Femur (tissue), 1 donor: ENCODE measurements at places on chromosomes 11 and 22.

DNA sequence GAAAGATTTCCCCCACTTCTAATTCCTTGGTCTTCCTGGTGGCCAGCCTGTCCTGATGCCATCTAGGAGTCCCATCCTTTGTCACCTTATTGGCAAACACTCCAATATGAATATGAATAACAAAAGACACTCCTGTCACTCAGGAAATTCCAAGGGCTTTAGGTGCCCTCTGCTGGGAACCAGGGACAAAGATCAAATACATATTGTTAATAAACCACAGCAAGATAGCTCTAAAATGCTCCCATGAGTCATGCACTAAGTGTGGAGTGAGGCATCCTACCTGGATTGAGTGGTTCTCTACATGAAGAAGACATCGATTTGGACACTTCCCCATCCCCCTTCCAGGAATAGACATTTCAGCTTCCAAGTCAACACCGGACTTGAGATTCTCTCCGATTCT is 823.6 kb downstream of the TBC1D22A start:
- no peak for DNase-seq

- no peak for DNase-seq
Measured at GRCh38 chr11:33383075-33383919, 126.1 kb downstream of the HIPK3 start.

- DNase-seq: no peak
Measured at GRCh38 chr22:46564084-46564714, 26.8 kb upstream of the CELSR1 start.

DNA sequence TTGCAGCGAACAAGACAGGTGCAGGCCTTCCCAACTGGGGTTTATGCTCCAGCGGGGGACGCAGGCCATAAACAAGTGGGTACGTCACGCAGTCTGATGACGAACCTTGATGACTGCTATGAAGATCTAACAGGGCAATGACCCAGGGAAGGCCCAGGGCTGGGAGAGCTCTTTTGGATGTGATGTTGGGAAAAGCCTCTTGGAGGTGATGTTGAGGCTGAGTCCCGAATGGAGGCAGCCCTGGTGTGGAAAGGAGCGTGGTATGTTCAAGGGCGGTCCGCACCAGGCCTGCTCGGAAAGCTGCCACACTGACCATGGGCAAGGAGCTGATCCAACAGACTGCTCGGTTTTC is 5.8 kb downstream of the FADS2 start:
- DNase-seq: no peak

DNA sequence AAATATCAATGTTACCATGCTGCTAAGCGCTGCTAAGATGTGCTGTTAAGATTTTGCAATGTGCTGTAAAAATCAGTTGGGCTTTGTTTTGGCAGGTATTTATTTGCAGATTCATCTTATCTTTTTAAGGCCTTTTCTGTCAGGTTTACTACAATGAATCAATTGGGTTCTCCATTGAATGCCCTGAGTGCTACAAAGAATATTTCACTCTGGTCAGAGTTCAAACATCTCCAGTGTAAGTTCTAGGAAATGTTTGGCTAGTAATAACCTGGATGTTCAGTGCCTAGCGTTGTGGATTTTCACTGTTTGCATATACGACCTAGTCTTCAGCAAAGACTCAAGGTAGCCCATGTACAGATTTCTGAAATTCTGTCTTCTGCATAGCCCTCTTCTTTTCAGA is 36.0 kb downstream of the RSF1 start:
- DNase-seq: no peak

DNA sequence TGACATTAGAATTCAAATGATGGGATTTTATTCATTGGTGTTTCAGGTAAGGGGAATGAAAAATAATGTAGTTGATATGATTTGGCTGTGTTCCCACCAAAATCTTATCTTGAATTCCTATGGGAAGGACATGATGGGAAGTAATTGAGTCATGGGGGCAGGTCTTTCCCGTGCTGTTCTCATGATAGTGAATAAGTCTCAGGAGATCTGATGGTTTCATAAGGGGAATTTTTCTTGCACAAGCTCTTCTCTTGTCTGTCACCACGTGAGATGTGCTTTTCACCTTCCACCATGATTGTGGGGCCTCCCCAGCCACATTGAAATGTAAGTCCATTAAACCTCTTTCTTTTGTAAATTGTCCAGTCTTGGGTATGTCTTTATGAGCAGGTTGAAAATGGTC is 268.6 kb upstream of the CHORDC1 start:
- DNase-seq: no peak

DNA sequence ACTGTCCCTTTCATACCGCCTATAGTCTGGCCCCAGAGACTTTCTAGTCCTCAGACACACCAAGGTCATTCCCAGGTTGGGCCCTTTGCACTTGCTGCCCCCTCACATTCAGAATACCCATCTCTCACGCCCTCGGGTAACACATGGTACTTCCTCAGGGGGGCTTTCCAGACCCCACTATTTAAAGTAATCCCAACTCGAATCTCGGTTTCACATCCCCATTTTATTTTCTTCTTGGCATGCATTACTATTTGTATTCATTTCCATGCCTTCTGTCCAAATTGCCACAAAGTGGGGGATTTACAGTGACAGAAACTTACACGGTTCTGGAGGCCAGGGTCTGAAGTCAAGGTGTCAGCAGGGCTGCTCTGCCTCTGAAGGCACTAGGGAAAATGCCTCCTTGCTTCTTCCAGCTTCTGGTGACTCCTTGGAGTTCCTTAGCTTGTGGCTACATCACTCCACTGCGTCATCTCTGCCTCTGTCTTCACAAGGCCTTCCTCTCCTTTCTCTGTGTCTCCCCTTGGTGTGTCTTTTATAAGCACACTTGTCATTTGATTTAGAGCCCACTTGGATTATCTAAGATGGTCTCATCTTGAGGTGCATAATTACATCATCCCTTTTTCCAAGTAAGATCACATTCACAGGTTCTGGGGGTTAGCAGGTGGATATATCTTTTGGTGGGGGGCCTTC is 15.1 kb downstream of the RCN1 start:
- DNase-seq: no peak

DNA sequence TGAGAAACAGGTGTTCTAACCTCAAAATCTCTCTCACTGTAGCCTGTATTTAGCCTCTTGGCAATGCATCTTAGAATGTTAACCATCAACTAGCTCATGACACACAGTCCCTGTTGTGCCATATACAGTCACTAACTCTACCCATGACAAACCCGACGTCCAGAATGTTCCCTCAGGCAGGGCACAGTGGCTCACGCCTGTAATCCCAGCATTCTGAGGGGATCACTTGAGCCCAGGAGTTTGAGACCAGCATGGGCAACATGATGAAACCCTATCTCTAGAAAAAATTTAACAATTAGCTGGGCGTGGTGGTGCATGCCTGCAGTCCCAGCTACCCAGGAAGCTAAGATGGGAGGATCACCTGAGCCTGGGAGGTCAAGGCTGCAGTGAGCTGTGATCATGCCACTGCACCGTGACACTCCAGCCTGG is 18.2 kb upstream of the CCDC34 start:
- no peak for DNase-seq

- DNase-seq: no peak
Measured at GRCh38 chr11:29231586-29231985, 785.2 kb downstream of the KCNA4 start.

DNA sequence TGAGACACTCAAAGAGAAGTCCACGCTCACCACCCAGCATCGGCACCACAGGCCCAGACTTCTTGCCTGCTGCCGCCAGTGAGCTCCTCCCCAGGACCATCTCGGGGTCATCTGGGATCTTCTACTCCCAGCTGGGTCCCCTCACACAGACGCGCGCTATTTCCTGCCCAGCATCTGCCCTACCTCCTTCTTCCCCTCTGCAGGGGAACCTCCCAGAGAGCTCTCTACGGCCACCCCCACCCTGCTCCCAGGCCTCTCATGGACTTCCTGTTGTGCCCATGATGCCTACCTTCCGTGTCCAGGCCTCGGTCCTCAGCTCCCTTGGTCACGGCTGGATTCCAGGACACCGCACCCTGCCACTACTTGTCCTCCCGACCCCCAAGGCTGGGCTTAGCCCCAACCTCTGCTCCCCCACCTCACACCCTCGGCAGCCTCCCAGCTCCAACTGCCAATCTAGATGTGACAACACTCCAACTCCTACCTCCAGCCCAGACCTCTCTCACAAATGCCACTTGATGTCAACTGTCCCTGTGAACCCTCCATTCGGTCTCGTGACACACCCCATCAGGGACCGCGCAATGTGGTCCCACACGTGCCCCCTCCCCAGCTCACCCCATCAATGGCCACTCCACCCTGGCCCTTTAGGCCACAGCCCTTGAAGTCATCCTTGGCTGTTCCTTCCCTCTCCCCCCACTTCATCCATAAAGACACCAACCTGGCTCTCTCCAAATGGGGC is 45.3 kb downstream of the SGSM3 start:
- peak; percentile 31 for DNase-seq

GRCh38 chr11:119531623-119532022 is 108.7 kb upstream of the THY1 start:
- DNase-seq: no peak

GRCh38 chr22:26700886-26701285 is 43.5 kb downstream of the MIAT start:
- no peak for DNase-seq

GRCh38 chr22:27381552-27381951 is 420.0 kb downstream of the MN1 start:
- no peak for DNase-seq

- no peak for DNase-seq
Measured at GRCh38 chr11:113674397-113674685, 31.8 kb downstream of the TMPRSS5 start.

DNA sequence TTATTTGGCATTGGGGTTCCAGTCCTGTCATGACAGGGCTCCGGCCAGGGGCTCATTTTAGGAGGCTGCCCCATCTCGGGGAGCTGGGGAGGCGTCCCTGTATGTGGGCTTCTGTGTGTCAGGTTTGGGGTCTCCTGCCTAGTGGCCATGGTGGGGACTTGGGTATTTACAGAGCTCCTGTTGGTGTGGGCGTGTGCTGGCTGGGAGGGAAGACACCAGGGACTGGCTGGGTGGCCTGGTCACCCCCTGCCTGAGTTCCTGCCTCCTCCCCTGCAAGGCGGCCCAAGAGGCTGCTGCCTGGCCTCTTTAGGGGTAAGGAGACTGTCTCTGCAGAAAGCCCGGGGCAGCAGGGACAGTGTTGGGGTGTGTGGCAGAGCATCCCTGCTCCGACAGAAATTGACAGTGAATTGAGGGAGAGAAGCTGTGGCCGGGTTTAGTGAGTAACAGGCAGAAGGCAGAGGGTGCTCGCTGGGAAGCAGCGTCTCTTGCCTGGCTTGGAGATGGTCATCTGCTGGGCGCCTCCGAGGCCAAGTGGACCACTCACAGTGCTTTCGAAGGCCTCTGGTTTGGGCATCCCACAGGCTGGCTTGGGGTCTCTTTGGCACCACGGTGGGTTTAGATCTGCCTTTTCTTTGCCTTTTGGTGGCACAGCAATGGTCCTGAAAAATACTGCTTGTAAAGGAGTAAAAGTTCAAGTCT is 40.3 kb upstream of the GRAMD4 start:
- DNase-seq: peak; percentile 24

- peak; percentile 75 for DNase-seq
Measured at GRCh38 chr11:73157101-73158010, 15.2 kb upstream of the FCHSD2 start.

DNA sequence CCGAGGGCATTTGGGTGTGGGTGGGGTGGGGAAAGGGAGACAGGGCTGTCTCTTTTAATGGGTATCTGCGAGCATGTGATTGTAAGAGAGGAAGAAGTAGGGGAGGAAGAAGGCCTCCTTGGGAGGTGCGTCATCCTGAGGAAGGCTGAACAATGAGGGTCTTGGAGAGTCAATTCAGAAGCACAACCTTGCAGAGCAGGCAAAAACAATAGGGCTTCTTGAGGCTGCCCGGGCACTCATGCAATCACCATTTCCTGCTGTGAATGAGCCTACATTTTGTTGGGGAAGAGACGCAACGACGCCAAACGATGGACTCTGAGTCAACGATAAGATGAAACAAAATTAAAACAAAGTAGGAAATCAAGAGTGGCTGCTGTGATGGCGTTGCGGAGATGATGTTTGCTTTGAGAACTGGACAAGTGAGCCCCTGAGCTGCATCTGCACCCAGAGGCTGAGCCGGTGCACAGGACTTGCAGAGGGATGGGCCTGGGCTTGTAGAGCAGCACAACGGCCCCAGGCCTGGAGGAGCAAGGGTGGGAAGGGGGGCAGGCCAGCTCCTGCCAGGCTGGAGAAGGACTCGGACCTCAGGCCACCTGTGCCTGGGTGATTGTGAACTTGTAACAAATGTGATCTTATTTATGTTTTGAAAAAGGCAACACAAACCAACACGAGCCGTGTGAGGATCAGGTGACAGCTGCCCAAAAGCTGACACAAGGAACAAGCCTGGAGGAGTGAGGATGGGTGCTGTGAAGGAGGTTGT is 92.3 kb upstream of the B3GAT1 start:
- peak; percentile 5 for DNase-seq

GRCh38 chr22:25114369-25115362 is 85.0 kb upstream of the CRYBB3 start:
- no peak for DNase-seq

GRCh38 chr11:119791701-119792151 is 62.7 kb upstream of the NECTIN1 start:
- DNase-seq: peak; percentile 47

GRCh38 chr22:23062616-23063538 is 7.4 kb upstream of the GNAZ start:
- DNase-seq: peak; percentile 9

- DNase-seq: no peak
Measured at GRCh38 chr11:110762590-110762989, 50.4 kb upstream of the ARHGAP20 start.

DNA sequence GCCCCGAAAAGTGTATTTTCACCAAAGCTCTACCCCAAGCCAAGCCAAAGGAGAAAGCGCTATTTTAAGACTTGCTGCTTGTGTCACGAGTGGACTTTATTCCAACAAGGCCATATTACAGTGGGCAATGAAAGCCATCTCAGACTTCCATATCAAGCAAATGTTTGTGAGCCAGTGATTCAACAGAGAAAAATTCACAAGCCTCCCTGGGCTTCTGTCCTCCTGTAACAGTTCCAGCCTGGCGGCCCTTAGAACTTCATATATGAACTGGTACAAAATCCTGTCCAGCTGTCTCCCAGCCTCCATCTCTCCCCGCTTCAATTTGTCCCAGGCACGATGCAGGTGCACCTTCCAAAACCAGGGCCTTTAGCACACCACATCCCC is 11.2 kb downstream of the LARGE1 start:
- DNase-seq: no peak

DNA sequence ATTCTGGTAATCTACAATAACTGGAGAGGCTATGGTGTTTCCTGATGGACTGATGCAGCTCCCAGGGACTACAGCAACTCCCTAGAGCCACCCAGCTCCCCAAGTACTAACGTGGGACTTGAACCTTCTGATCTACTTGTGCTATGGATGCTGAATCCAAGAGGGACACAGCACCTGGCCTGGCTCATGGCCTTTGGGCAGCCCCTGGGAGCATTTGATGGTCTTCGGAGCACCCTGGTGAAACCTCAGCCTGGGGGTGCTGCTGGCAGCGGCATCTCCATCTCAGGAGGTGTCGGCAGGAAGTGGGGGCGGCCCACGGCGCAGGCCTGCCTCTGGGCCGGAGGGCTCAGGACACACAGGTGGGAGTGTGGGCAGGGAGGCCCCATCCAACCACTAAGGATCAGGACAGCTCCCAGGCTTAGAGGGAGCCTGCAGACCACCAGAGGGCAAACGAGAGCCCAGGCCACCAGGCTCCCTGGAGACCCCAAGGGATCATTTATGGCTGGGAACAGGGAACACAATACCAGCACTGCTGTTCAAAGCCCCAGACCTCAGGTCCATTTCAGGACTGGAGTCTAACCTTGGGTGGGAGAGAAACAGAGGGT is 8.7 kb downstream of the EHD1 start:
- DNase-seq: no peak
